ENCODE measurements at places on chromosomes 1 and 21.

GRCh38 chr1:22801347-22801746 is 90.7 kb downstream of the EPHB2 start:
- DNase-seq: no peak

DNA sequence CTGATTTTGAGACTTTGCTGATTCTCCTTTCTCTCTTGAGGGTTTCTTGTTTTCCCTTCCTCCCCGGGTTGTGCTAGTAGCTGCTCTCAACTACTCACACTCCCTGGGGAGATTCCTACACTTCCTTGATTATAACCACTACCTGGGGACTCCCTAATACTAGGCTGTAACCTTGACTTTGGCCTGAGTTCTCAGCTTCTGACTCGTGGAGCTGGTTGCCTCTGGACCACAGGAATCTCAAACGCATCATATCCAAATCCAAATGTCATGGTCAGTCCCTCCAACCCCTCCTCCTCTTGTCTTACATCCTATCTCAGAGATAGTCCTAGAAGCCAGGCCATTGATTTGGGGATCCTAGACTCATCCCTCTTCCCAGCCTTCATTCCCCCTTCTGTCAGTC is 12.0 kb downstream of the MOV10 start:
- DNase-seq: no peak

GRCh38 chr1:211591980-211592493 is 13.1 kb upstream of the SLC30A1 start:
- DNase-seq: no peak

GRCh38 chr1:203033917-203034316 is 7.6 kb downstream of the PPFIA4 start:
- DNase-seq: no peak

GRCh38 chr1:73333847-73334503 is 864.0 kb downstream of the LRRIQ3 start:
- DNase-seq: no peak

All from eye (tissue), 1 donor.